ENCODE measurements at places on chromosomes 12 and 14. TPM values are rescaled to one million over a fixed set of nuclear protein-coding genes. Genes with fewer than 3 reads are reported as not detected.

- DNase-seq = no peak
These were observed 82.1 kb downstream of the SAMD4A start for GRCh38 chr14:54649056-54649455.

- no peak for DNase-seq
These were observed 302.1 kb downstream of the RMST start for GRCh38 chr12:97764700-97765099.

GRCh38 chr12:122858591-122859302 lies 23.5 kb downstream of the HIP1R start:
- no peak for DNase-seq

GRCh38 chr14:60738843-60739508 lies 4.4 kb downstream of the MNAT1 start:
- no peak for DNase-seq

GRCh38 chr12:103912069-103912468 lies 18.1 kb upstream of the HSP90B1 start:
- DNase-seq = no peak

- DNase-seq = no peak
These were observed 213.1 kb upstream of the FLRT2 start for GRCh38 chr14:85316701-85317410.

- DNase-seq = no peak
These were observed 717 bp upstream of the ZNF839 start for GRCh38 chr14:102318781-102319276.

DNA sequence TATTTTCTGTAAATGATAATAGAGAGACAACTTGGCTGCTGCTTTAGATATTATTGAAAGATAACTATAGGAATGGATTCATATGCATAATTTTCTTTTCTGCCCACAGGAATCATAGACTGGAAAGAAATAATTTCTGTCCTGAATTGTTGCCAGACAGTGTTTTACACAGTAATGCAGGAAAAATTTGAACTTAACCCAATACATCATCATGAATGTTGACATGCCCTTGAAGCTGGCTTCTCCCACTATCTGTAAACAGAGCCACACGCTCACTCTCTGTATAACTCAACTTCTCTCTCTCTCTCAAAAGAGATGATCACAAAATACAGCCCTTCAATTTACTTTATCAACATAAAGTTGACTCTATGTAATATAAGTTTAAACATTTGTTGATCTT lies 56.6 kb downstream of the PAX9 start:
- no peak for DNase-seq

GRCh38 chr14:74980731-74981461 lies 21.8 kb upstream of the EIF2B2 start:
- DNase-seq = no peak

DNA sequence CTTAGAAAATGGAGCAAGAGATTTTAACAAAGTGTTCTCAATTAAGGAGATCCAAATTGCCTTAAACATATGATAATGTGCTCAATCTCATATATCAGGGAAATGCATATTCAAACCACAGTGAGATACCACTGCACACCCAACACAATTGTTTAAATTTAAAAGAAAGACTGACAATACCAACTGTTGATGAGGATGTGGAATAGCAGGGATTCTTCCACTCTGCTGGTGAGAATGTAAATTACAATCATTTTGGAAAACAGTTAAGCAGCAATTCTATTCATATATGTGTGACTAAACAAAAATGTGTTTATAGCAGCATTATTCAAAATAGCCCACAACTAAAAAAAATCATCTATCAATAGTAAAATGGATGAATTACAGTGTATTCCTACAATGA lies 144.2 kb downstream of the KICS2 start:
- no peak for DNase-seq

The GARIN6 gene
- not detected for polyA plus RNA-seq

The SIX1 gene
- polyA plus RNA-seq = 10.9 TPM

The GLIPR1 gene
- polyA plus RNA-seq = 19.4 TPM

Measured in left kidney (tissue), 8 donors.